Stimulated activated CD4-positive, alpha-beta T cell treated with anti-CD3 and anti-CD28 coated beads, Interleukin-1b, Interleukin-23, amount 100 ng/mL, for 24 hours (primary cell): ENCODE measurements at places on chromosomes 7 and 10.

- DNase-seq: no peak
Measured at GRCh38 chr10:124449170-124450011, 444 bp downstream of the NKX1-2 start.

DNA sequence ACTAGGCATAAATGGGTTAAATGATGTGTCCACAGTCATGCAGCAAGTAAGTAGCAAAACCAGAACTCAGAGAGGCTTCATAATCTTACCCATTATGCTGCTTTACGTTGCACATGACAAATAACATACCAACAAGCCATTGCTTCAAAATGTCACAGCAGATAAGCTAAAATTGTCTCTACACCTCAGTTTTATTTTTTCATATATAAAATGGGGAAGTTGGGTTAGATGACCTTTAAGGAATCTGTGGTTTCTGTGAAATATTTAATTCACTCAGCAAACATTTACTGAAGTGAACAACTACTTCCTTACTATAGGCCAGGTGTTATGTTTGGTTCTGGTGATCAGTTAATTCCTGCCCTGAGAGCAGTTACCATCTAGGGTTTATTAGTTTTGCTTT lies 2.2 kb upstream of the ASCC1 start:
- DNase-seq: no peak

- no peak for DNase-seq
Measured at GRCh38 chr7:28272461-28272877, 91.9 kb upstream of the JAZF1 start.

DNA sequence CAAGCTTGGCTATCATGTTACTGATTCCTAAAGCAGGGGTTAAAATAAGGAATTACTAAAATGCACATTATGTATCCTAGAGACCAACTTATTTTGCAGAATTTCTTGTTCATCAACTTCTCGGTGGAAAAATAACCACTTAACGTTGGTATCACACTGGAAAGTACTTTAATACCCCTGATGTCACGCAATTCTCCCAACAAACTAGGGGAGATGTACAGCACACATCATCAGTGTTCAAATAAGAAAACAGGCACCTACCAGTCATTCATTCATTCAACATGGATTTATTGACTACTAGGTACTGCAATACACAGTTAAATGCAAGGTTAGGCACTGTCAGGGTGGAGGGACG lies 648 bp downstream of the HUS1 start:
- DNase-seq: no peak

DNA sequence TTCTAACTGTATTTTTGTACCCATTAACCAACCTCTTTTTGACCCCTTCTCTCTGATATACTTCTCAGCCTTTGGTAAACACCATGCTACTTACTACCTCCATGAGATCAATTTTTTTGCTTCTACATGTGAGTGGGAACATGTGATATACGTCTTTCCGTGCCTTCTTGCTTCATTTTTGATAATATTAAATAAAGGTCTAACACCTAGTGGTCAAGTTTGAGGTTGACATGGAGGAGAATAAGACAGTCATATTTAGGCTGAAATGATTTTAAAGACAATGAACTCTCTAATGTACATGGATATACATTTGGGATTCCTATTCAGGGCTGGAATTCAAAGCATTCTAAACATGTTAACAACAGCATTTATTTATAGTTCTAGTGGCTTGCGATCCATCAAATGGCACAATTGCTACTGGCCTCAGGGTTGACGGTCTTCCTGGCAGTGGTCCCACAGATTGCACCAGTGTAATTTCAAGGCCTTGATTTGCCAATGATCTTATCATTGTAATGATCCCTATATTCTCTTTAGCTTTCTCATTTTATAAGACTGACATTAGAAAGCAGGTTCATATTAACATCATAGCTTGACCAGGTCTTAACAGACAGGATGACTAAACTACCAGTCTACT lies 315.9 kb upstream of the ETV1 start:
- DNase-seq: no peak

DNA sequence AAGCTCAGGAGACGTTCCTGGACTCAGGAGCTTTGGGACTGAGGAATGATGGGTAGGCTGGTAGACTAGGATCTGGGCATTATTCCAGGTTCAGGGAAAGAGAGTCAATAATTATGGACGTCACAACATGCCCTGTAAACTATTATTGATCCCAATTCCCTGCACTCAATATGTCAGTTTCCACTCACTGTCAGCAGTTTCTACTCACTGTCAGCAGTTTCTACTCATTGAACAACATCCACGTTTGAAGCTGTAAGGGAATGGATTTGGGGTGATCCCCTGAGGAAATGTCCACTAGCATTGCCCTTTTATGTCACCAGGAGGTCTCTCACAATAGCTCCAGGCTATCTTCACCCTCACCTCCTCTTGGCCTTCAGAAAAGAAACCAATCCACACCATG lies 1268.6 kb downstream of the TYW1 start:
- no peak for DNase-seq

- no peak for DNase-seq
Measured at GRCh38 chr10:51301644-51302043, 227.4 kb downstream of the PRKG1 start.

DNA sequence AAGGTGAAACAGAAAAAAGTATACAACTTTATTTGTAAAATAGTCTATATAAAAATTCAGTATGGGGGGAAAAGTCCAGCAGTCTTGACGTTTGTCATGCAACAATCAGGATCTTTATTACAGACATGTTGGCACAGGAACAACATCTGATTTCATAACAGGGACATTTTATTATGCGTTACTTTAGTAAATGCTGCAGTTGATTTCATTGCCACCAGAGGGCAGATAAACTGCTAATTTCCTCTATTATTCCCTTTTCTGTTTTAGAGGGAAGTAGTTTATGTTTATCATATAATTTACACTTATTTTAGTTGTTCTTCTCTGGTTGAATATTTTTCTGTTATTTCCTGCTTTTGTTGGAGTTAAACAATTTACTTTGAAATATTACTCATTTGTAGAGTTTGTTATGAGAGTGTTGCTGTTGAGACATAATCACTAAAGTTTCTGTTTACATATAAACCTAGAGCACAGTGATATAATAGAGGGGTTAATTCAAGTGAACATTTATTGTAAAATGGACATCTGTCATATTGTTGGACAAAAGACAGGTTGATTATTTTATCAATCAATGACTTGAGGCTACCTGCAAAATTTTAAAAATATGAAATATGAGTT lies 3.3 kb downstream of the PLXDC2 start:
- no peak for DNase-seq

GRCh38 chr10:120948889-120949608 lies 97.9 kb downstream of the WDR11 start:
- DNase-seq: peak; percentile 25
